CD8-positive, alpha-beta memory T cell (primary cell): ENCODE measurements at places on chromosomes 1 and 21.

- DNase-seq = no peak
Observed at GRCh38 chr1:33392639-33393038, 38.3 kb downstream of the PHC2 start.

DNA sequence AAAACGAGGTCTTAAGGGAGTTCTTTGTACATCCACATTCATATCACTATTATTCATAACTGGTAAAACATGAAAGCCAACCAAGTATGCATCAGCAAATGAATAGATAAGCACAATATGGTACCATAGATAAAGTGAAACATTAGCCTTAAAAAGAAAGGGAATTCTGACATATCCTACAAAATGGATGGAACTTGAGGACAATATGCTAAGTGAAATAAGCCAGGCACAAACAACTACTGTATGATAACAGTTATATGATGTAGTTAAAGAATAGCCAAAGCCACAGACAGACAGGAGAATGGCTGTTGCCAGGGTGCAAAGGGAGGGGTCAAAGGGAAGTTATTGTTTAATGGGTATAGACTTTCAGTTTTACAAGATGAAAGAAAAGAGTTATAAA, 148.9 kb downstream of the EIF4G3 start:
- no peak for DNase-seq

DNA sequence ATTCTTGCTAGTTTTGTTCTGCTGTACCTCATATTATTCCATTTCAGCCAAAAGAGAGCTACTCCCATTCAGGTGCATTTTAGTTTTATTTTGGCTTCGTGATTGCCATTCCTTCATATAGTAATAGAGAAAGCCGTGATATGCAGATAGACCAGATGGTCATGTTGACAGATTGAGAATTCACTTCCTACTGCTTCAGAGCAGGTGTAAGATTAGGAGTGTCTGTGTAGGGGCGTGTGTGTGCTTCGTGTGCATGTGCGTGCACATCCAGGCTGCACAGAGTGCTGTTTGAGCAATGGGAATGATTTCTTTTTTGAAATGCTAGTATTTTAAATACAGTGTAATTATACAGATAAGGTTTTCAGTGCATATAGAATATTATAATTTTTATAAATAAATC, 10.3 kb downstream of the NFIA start:
- DNase-seq = no peak

- DNase-seq = no peak
Observed at GRCh38 chr21:31554511-31555022, 104.9 kb upstream of the SOD1 start.

DNA sequence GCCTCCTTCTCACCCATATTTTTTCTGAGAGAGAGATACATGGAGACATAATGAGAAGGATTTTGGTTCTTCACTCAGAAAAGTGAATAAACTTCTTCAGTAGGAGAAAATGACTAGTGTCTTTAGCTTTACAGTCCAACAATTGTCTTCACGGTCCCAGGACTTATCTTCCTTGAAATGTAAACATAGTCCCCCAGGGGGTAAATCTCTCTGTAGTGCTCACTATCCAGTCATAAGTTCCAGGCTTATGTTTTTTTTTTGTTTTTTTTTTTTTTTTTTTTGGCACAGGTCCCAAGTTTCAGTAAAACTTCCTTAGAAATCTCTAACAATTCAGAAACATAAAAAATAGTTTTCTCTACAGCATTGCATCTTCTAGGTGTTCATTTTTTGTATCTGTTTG, 890.2 kb upstream of the B3GALT2 start:
- DNase-seq = no peak

GRCh38 chr1:76105372-76105771, 30.8 kb downstream of the ST6GALNAC3 start:
- no peak for DNase-seq

- no peak for DNase-seq
Observed at GRCh38 chr1:20351911-20352701, 61.4 kb downstream of the VWA5B1 start.

GRCh38 chr1:109478806-109479205, 4.9 kb upstream of the ATXN7L2 start:
- no peak for DNase-seq

DNA sequence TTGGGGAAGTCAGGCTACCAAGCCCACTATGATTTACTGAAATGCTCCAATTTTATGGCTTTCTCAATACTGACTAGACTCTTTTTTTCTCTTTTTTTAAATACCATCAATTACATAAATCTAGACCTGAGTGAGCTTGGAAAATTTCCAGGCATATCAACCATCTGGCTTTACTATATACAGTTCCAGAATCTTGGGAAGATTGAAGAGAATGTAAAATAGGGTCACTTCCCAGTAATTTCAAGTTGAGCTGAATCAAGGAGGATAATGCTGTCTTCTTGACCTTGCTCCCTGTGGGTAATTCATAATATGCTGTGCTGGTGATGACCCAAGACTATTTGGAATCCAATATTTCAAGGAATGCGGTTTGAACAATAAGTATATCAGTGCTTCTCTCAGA, 108.1 kb downstream of the MAP3K21 start:
- DNase-seq = no peak

- no peak for DNase-seq
Observed at GRCh38 chr1:154745286-154745731, 124.8 kb downstream of the KCNN3 start.

DNA sequence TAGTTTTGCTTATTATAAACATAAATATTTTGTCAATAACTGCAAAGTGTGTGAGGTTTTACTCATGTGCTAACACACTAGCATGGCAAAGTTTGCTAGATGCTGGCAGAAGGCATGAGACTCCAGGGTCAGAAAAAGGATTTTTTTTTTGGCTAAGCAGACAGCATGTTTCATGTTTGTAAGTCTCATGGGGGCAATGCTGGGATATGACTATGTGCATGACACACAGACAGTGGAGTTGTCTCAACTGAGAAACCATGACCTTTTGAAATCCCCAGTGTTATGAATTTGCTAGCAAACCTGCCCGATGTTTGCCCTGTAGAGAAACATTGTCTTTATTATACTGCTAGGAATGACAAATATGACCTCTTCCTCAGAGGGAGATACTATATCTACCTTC, 448.2 kb downstream of the BRINP3 start:
- DNase-seq = no peak

DNA sequence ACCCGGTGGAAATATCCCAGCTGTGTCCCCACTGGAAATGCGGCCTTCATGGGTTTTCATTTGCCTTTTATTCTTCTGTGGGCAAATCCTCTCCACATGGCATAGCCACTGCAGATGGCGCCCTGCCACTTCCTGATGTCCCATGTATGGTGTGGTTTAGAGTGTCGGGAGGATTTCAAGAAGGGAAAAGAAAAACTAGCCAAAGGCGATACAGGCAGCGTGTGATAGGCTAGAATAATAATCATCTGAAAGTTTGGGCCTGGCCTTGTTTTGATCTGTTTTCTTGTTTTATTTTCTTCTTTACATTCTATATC, 123.6 kb downstream of the PEX14 start:
- DNase-seq = no peak

GRCh38 chr1:8022395-8023286, 3.5 kb downstream of the ERRFI1 start:
- DNase-seq = no peak

- no peak for DNase-seq
Observed at GRCh38 chr1:230012741-230013140, 54.3 kb upstream of the GALNT2 start.

DNA sequence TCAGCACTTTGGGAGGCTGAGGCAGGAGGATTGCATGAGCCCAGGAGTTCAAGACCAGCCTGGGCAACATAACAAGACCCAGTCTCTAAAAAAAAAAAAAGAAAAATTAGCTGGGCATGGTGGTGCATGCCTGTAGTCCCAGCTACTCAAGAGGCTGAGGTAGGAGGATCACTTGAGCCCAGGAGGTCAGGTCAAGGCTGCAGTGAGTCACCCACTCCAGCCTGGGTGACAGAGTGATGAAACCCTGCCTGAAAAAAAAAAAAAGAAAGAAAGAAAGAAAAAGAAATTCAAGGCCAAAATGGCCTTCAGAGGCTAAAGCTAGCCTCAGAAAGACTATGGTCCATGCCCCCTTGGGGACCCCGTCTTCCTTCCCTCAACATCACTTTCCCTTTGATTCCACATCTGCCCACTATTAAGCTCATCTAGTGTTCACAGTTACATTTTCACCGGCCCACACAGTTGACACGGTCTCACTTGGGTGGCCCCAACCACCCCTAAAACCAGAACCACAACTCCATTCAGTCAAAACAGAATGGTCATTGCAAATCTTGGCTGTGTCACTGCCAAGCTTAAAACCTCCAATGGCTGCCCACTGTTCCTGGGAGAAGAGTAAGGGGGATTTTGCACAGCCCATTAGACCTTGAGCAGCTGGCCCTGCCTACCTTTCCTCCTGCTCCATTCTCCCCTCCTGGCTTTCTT, 2.1 kb upstream of the CAPN8 start:
- no peak for DNase-seq

- no peak for DNase-seq
Observed at GRCh38 chr1:55231745-55232144, 16.6 kb upstream of the USP24 start.

- no peak for DNase-seq
Observed at GRCh38 chr1:47532921-47533792, 95.3 kb downstream of the FOXD2 start.

- DNase-seq = no peak
Observed at GRCh38 chr1:204373911-204374310, 14.2 kb upstream of the PLEKHA6 start.

DNA sequence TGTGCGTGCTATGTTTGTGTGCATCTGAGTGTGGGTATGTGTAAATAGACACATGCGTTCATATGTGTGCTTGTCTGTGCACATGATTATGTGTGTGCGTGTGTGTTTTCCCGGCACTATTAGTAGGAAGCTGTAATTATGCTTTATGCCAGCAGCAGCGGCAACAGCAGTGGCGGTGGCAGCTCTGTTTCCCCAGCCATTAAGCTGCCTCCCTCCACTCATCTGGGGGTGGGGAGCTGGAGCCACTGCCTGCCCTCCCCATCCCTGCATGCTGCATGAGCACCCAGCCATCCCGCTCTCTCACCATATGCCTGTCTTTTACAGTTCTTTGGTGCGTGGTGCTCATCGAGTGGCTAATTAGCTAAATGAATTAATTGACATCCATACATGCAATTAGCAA, 30.5 kb upstream of the ACOT11 start:
- no peak for DNase-seq

DNA sequence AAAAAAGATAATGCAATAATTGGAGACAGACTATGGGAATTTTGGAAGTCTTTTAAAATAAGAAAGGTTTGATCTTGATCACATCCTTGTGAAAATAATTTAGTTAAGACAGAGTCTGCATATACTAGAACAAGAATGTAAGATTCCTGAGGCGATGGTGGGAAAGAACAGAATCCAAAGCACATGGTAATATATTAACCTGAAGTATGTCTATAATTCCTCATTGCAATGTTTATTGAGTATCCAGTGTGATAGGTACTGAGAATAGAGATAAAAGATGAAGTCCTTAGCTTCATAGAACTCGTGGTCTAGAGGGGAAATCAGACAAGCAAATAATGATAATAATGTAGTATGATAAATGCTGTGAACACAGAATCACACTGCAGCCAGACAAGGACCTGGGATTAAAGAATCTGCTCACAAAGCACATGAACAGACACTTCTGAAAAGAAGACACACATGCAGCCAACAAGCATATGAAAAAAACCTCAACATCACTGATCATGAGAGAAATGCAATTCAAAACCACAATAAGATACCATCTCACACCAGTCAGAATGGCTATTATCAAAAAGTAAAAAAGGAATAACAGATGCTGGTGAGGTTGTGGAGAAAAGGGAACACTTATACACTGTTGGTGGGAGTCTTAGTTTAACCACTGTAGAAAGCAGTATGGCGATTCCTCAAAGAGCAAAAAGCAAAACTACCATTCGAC, 6.9 kb upstream of the ANGPTL3 start:
- DNase-seq = no peak
